ENCODE measurements at places on chromosomes 1 and 21.

- no peak for DNase-seq
Observed at GRCh38 chr21:45405271-45405818, 380 bp downstream of the COL18A1 start.

DNA sequence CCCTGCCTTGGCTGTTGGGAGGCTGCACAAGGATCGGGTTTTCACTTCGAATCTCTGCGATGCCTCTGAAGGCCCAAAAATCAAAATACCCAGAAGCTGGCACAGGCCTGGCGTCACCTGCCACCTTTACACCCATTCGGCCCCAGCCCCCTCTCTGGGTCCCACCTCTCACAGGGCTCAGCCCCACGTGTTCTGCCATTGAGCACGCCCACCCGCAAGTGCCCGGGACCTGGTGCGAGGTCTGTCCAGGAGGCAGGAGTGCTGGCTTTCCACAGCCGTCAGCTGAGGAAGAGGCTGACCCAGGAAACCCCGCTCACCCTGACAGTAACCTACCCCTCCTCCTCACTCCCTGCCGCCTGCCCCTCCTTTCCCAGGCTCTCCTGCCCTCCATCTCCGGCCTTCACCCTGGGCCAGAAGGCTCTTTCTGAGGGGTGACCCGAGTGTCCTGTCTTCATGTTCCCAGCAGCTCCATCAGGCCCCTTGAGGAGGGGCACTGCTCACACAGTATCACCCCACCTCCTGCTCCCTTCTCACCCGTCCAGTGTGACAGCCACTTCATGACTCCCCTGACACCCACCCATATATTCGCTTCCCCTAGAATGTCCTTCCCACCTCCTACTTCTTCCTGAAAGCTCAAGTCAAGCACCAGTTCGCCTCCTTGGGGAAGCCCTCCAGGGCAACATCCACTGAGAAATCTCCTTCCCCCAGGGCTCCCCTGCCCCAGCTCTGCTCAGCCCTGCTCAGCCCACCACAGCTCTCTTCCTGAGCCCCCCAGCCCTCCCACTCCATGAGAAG lies 13.5 kb downstream of the RCC2 start:
- no peak for DNase-seq

GRCh38 chr1:216700779-216701178 lies 22.4 kb downstream of the ESRRG start:
- no peak for DNase-seq

DNA sequence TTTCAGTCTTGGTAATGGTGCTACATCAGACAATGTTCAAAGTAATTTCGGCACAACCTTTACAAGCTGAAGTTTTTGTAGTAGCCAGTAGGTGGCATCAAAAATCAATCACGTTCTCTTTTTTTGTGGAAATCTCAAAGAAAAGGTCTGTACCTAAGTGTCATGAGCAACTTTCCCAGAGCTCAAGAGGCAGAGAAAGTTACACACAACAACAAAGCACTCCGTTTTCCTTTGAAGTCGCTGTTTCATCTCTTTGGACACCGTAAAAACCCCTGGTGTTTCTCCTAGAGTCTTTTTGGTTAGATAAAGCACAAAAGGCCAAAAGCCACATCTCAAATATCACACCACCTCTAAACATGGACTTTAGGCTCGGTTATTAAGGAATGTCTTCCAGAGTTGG lies 131.6 kb downstream of the LHX8 start:
- no peak for DNase-seq

DNA sequence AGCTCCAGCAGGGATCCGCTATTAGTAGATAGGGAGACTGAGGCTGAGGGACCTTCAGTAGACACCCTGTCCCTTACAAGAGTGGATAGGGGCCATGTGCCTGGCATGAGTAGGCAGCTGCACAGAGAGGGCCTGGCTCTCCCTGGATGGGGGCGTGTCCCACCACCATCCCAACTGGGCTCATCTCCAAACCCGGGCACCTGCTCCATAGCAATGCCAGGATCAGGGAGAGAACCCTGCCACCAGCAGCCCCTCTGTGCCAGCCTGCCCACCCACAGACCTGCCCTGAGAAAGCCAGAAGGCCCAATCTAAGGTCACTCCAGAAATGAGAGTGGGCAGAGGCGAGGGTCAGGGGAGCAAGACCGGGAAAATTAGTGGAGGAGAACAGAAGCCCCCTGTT lies 121.3 kb downstream of the GRIK3 start:
- DNase-seq, result no peak

- DNase-seq, result no peak
Observed at GRCh38 chr1:204041232-204041767, 31.6 kb upstream of the SOX13 start.

- DNase-seq, result no peak
Observed at GRCh38 chr1:206000641-206001339, 2.4 kb downstream of the RAB7B start.

- DNase-seq, result no peak
Observed at GRCh38 chr21:20998456-20998789, 214 bp downstream of the NCAM2 start.

DNA sequence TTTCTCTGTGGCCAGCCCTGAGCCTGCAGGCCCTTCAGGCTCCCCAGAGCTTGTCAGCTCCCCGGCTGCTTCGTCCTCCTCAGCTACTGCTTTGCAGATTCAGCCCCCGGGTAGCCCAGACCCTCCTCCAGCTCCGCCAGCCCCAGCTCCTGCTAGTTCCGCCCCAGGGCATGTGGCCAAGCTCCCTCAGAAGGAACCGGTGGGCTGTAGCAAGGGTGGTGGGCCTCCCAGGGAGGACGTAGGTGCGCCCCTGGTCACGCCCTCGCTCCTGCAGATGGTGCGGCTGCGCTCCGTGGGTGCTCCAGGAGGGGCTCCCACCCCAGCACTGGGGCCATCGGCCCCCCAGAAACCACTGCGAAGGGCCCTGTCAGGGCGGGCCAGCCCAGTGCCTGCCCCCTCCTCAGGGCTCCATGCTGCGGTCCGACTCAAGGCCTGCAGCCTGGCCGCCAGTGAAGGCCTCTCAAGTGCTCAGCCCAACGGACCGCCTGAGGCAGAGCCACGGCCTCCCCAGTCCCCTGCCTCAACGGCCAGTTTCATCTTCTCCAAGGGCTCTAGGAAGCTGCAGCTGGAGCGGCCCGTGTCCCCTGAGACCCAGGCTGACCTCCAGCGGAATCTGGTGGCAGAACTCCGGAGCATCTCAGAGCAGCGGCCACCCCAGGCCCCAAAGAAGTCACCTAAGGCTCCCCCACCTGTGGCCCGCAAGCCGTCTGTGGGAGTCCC lies 45.4 kb downstream of the YARS1 start:
- no peak for DNase-seq

GRCh38 chr1:93531193-93531592 lies 83.3 kb downstream of the FNBP1L start:
- DNase-seq, result no peak

DNA sequence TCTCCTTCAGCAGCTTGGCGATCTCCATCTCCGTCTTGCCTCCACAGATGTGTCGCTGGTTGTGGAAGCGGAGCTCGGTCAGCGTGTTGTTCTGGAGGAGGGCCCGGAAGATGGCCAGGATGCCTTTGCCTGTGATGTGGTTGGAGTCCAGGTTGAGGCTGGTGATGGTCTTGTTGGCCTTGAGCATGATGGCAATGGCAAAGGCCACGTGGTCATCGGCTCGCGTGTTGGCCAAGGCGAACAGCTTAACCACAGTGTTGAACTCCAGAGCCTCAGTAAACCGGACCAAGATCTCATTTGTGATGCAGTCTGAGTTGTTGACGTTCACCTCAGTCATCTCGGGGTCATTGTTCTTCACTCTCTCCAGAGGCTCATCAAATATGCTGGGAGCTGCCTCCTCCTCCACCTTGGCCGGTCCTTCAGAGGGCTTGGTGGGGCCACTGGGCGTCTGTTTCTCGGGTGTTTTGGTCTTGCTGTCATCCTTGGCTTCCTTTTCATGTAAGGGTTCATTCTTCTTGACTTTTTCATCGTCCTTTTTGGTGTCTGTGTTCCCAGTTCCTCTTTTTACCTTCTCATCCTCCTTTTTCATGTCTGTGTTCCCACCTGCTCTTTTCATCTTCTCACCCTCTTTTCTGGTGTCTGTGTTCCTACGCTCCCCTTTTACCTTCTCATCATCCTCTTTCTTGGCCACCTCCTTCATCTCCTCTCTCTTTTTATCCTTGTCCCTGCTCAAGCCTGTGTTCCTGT lies 11.2 kb downstream of the SHISA4 start:
- no peak for DNase-seq

DNA sequence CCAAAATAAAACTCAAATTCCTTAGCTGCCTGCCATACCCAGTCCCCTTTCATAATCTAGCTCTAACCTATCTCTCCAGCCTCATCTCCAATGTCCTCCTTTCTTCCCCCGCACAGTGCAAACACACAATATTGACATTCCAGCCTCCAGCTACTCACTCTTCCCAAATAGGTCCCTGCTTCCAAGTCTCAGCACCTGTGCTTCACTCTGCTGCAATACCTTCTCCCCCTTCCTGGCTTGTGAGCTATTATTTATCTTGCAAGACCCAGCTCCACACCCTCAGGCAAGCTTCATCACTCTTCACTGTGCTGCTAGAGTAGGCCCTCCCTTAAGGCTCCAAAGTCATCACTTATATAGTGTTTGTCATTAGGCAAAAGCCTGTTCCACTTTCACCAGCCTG lies 9.7 kb downstream of the PLPP3 start:
- DNase-seq, result no peak

DNA sequence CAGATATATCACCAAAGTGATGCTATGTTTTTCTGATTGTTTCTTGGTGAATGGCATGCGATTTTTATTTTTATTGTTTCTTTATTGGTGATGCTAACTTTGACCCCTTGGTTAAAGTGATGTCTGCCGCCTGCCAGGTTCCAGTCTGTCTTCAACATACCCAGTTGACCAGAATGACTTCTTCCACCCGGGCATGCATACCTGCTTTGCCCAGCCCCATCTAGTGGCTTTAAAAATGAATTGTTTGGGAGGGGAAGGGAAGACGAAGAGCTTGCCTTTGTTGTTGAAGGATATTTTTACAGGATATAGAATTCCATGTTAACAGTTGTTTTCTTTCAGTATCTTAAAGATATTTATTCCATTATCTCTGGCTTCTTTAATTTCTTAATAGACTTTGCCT lies 65.1 kb downstream of the ATG4C start:
- no peak for DNase-seq

DNA sequence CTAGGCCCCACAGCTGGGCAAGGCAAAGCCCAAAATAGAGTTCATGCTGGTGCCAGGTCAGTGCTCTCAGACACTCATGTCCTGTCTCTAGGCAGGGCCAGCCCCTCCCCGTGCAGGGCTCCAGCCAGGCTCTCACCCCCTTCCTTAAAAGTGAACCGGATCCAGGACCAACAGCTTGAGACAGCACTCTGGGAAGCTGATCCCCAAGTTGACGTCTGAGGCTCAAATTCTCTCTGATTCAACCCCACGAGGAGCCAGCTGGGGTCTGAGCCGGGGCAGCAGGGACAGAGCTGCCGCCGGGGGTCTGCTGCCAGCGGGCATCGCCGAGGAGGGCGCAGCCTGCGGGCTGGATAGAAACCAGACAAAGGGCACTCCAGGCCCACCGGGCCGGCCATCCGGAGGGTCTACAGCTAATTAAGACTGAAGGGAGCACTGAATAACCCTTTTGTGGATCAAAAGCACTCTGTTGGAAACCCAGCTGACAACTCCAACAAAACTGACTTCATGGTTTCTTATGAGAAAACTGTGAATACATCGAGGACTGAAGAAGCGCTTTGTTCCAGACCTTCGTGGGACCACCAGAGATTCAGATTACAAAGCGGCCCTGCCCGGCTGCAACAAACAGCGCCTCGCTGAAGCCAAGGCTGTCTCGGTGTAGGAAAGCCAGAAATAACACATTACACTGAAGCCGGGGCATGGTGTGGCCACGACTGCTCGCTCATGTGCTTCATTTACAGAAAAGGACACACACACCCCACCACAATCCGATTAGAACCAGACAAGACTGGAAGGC lies 95.8 kb downstream of the PSMG1 start:
- no peak for DNase-seq

DNA sequence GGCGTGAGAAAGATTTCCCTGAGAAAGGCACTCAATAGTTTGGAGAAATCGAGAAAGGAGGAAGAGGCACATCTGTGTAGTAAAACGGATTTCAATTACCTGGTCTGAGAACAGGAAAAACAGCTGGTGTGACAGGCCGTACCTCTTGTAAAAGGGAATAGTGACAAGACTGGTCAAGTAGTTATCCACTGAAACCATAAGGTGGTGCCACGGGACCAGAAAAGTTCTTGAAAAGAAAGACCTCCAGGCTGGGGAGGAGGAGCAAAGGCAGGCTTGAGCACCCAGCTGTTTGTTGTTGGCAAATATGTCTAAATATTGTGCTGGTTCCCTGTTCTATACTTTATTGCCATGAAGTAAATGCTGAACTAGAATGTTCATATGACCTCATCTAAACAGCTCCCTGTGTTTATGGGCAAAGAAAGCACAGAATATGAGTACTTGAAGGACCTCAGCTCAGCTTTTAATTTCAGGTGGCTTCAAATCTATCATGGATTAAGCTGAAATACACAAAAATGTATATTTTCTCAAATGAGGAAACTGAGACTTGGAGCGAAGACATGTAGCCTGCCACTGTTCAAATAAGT lies 4.0 kb downstream of the HAO2 start:
- DNase-seq, result no peak

Measured in stimulated activated CD8-positive, alpha-beta memory T cell treated with anti-CD3 and anti-CD28 coated beads, Interleukin-4, amount 100 ng/mL, for 1 hour (primary cell).